GM04504 (cell line): ENCODE measurements at places on chromosomes 5 and 9.

- no peak for DNase-seq
These were observed 431.0 kb upstream of the SLC30A5 start for GRCh38 chr5:68662804-68663307.

DNA sequence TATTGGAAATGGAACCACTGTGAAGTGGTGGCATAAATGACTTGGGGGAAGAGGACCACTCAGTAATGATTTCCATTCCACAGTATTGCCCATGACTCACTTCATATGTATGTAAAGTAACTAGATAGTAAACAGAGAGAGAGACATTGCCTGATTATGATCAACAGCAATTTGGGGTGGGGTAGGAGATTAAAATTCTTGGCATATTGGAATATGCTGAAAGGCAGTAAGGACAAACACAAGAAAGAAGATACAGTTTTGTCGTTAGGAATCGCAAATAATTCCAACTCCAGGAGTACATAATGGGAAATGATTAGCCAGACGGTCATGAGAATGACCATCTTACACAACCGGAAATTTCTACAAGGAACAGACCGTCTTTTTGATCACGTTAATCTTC is 1.5 kb upstream of the HMGCS1 start:
- no peak for DNase-seq

DNA sequence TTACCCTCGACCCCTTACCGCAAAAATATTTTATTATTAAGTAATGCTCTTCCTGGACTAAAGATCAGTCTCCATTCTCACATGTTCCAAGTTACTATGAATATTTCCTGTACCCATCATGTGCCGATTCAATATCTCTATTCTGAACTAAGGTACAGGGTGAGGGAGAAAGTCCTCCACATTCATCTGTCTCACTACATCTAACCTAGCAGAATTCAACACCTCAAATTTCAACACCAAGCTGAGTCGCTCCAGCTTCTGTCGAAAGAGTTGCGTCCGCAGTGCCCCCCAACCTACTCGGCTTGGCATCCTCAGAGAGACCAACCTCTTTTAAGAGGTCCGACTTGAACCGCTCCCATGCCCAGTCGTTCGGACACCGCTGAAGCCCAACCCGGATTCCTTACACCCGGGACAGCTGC is 1.0 kb downstream of the CERT1 start:
- DNase-seq, result no peak

DNA sequence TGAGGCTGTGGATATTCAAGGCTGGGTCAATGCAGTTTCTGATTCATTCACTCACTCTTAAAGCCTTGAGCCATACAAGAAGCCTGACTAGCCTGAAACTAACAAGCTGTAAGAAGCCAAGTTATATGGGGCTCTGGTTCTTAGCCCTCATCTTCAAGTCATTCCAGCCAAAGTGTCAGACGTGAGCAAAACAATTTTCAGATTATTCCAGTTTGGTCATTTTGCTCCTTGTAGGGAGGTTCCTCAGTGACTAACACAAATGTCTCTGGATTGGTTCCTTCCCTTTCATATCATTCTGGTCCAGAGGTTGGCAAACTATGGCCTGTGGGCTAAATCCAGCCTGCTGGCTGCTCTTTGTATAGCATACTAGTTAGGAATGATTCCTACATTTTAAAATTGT is 12.5 kb upstream of the SHOC1 start:
- no peak for DNase-seq
